ENCODE measurements at places on chromosomes 2 and 18. TPM values are rescaled to one million over a fixed set of nuclear protein-coding genes. Genes with fewer than 3 reads are reported as not detected.

DNA sequence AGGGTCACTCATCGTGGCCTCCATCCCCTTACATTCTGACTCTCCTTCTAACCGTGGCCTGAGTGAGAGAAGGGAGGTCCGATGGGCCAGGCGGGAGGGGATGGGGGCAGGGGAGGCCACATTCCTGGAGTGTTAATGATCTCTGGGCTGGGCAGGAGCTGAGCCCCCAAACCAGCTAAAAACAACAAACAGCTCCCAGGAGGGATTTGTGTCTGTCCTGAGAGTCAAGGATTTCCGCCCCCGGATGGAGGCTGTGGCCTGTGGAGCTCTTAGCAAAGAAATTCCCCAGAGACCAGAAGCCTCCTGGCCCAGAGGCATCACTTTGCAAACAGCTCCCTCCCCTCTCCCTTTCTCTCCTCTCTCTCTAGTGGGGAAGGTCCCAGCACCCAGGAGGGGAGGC is 23.5 kb downstream of the EMX1 start:
- no peaks in the 10 kb centered on the region for H3K4me1 ChIP-seq
- H3K36me3 ChIP-seq: peaks cover 28% of the 10 kb centered on the region
- no peak overlapping the region for H3K4me3 ChIP-seq

DNA sequence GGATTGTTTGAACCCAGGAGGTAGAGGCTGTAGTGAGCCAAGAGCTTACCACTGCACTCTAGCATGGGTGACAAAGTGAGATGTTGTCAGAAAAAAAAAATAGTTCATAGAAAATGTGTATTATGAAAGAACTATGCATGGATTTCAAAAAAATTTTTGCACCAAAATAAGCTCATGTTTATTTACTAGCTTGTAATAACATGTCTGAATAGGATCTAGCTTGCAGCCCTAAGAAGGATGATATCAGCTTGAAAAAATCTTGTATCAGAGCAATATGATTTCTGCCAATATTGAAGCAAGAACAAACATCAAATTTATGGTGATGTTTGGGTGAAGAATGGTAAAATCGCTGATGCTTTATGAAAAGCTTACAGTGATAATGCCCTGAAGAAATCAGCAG is 97.0 kb upstream of the RFX8 start:
- H3K36me3 ChIP-seq: no peaks in the 10 kb centered on the region
- no peak overlapping the region for H3K4me3 ChIP-seq
- H3K4me1 ChIP-seq: no peaks in the 10 kb centered on the region
- no peak overlapping the region for H3K27ac ChIP-seq
- no peaks in the 10 kb centered on the region for H3K27me3 ChIP-seq

GPR55 gene
- total RNA-seq: not detected

GPAT2 gene
- total RNA-seq: 2.8 TPM

IL36A gene
- total RNA-seq: not detected

DNA sequence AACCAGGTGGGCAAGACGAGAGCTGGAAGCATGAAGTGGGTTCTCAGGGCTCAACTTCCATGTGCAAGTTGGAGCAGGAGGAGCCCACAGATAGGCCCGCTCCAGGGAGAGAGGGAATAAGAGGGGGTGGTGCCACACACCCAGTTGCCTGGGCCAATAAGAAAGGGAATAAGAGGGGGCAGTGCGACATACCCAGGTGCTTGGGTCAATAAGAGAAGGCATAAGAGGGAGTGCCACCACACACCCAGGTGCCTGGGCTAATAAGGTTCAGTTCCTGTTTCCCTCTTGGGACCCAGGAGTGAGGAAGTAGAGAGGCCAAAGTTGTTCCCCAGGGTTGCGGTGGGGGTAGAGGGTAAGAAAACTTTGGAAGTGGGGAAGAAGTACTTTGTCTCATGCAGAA is 127.5 kb downstream of the LAMA3 start:
- H3K36me3 ChIP-seq: no peaks in the 10 kb centered on the region
- no peak overlapping the region for H3K4me3 ChIP-seq
- no peaks in the 10 kb centered on the region for H3K4me1 ChIP-seq

DNA sequence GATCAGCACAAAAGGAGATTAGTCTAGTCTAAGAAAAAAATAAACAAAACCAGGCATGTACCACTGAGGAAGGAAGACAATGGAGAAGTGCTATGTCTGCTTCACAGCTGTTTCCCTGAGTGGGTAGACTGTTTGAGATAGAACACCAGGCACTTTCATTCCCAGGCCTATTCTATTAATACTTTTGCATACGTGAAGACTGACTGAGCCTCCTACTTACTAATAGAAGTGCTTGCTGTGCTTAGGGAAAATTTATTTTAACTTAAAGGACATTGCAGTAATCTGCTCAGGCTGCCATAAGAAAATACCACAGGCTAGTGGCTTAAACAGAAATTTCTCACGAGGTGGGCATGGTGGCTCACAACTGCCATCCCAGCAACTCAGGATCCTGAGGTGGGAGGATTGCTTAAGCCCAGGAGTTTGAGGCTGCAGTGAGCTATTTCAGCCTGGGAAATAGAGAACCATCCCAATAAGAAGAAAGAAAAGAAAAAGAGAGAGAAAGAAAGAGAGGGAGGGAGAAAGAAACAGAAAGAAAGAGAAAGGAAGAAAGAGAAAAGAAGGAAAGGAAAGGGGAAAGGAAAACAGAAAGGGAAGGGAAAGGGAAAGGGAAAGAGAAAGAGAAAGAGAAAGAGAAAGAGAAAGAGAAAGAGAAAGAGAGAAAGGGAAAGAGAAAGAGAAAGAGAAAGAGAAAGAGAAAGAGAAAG is 33.0 kb downstream of the CMPK2 start:
- no peaks in the 10 kb centered on the region for H3K27me3 ChIP-seq
- H3K36me3 ChIP-seq: no peaks in the 10 kb centered on the region
- peaks cover 4% of the 10 kb centered on the region for H3K4me1 ChIP-seq
- no peak overlapping the region for H3K4me3 ChIP-seq

PRKAG3 gene
- total RNA-seq: not detected

DNA sequence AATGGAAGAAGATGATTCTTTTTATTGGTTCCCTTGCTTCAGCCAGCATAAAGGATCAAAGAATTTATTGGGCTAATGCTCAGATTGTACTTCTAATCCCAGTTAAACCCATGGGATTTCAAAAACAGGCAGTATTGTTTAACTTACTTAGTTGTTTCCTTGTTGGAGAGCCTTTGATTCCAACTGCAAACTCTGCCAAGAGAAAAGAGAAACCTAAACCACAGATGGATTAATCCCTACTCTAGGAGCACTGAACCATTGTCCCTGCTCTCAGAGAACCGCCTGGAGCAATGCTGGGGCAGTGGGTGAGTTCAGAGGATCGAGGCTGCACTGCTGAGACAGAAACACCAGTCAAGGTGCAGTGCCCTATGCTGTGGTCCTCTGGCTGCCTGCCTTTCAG is 44.9 kb upstream of the SIGLEC15 start:
- H3K4me3 ChIP-seq: no peak overlapping the region
- peaks cover 4% of the 10 kb centered on the region for H3K4me1 ChIP-seq
- no peaks in the 10 kb centered on the region for H3K27me3 ChIP-seq
- no peak overlapping the region for H3K27ac ChIP-seq
- H3K36me3 ChIP-seq: no peaks in the 10 kb centered on the region

VSNL1 gene
- total RNA-seq: 3.1 TPM

LINC00305 gene
- total RNA-seq: 1.0 TPM

- H3K4me3 ChIP-seq: no peak overlapping the region
- no peaks in the 10 kb centered on the region for H3K4me1 ChIP-seq
- H3K27me3 ChIP-seq: no peaks in the 10 kb centered on the region
- no peak for DNase-seq
These were observed 712.5 kb upstream of the LRATD1 start for GRCh38 chr2:13919981-13920382.

GRCh38 chr2:40488927-40489677 is 37.2 kb upstream of the SLC8A1 start:
- no peaks in the 10 kb centered on the region for H3K36me3 ChIP-seq
- no peaks in the 10 kb centered on the region for H3K27me3 ChIP-seq
- peak overlapping the region; percentile 29 for H3K4me3 ChIP-seq
- peak overlapping the region; percentile 69 for H3K27ac ChIP-seq

EVX2 gene
- not detected for total RNA-seq

DNA sequence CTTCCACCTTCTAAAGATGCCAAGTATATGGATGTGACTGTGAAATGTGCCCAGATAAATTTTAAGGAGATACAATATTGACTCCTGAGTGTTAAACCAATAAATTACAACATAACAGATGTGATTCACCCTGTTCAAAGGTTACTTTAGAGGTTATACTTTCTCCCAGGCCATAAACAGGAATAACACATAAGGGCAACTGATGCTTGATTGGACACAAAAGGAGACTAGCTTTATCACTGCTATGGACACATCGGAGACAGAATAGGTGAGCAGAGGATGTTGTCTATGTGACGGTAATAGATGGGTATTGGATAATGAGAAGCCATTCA is 31.9 kb upstream of the SLC25A52 start:
- no peak overlapping the region for H3K27ac ChIP-seq
- no peaks in the 10 kb centered on the region for H3K4me1 ChIP-seq
- DNase-seq: no peak

SLC9A4 gene
- not detected for total RNA-seq

GRCh38 chr2:232901736-232902578 is 31.9 kb downstream of the SNORC start:
- H3K27me3 ChIP-seq: peaks cover 21% of the 10 kb centered on the region
- H3K27ac ChIP-seq: no peak overlapping the region
- no peak overlapping the region for H3K4me3 ChIP-seq
- DNase-seq: no peak
- H3K36me3 ChIP-seq: no peaks in the 10 kb centered on the region

DNA sequence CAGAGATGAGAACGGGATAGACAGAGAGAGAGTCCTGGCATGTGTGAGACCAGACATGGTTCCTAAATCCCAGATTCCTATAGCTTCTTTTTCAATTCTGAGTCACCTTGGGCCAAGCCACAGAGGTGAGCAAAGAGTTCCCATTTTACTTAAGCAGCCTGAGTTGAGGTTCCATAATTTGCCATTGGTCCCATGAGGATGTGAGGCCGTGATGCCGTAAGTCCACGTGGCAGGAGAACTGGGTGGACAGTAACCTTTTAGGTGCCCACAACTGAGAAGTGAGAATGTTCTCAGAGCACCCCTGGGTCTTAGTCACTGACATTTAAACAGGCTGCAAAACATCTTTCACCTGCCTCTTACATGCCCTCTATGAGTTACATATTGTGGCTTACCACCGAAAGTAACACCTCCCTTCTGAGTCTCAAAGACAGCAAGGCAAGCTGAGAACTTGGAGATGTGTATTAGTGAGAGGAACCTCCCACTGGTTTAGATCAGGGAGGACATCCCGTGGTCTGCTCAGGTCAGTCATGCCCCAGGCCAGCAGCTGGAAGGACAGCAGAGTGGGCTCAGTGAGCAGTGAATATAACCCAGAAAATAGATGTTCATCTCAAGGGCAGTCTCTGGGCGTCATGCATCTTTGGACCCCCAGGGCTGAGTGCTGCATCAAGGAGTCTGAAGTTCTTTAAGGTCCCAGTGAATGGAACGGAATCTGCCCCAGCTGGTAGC is 127.9 kb upstream of the LGALSL start:
- DNase-seq: no peak
- no peaks in the 10 kb centered on the region for H3K27me3 ChIP-seq
- no peaks in the 10 kb centered on the region for H3K36me3 ChIP-seq
- no peak overlapping the region for H3K4me3 ChIP-seq
- H3K27ac ChIP-seq: no peak overlapping the region

NRBP1 gene
- total RNA-seq: 81.6 TPM

- no peaks in the 10 kb centered on the region for H3K36me3 ChIP-seq
- peak overlapping the region; percentile 8 for H3K27ac ChIP-seq
- H3K27me3 ChIP-seq: peaks cover 12% of the 10 kb centered on the region
- peak; percentile 83 for DNase-seq
- no peaks in the 10 kb centered on the region for H3K4me1 ChIP-seq
- H3K4me3 ChIP-seq: no peak overlapping the region
These were observed 28.6 kb downstream of the MARCO start for GRCh38 chr2:118970396-118971135.

LIMS4 gene
- 1.6 TPM for total RNA-seq

LIPG gene
- total RNA-seq: 26.0 TPM

All from left lung (tissue), 14 donors.